ENCODE measurements at places on chromosomes 11 and 22.

DNA sequence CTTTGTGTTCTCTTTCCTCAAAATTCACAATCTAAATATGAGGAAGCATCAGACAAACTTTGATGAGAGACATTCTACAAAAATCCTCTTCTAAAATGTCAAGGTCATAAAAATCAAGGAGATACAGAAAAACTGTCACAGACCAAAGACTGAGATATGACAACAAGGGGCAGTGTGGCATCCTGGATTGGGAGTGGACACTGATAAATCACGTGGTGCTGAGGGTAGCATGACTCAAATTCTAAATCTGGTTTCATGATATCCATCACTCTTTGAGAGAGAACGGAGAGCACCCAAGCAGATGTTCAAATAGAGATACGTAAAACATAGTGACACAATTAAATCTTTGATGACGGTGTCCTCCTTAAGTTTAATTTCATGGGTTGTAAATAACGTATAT lies 13.0 kb upstream of the CARD18 start:
- no peak for DNase-seq

- no peak for DNase-seq
These were observed 1307.8 kb upstream of the RAG2 start for GRCh38 chr11:37905707-37906417.

DNA sequence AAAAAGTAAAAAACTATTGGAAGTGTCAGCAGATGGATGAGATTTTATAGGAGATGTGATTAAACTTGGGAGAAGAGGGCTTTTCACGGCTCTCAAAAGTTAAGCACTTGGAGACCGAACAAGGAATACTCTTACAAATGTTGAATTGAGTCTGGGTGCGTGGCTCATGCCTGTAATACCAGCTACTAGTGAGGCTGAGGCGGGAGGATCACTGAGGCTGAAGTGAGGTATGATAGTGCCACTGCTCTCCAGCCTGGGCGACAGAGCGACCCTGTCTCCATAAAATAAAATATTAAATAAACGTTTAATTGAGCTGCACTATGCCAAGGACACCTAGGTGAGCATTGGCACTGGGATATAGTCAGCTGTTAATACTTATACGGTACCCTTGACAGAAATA lies 1.9 kb downstream of the CEP57 start:
- DNase-seq, result no peak

GRCh38 chr22:38766076-38766777 lies 10.4 kb upstream of the SUN2 start:
- DNase-seq, result no peak

GRCh38 chr11:17354601-17354991 lies 3.0 kb downstream of the NCR3LG1 start:
- DNase-seq, result no peak

DNA sequence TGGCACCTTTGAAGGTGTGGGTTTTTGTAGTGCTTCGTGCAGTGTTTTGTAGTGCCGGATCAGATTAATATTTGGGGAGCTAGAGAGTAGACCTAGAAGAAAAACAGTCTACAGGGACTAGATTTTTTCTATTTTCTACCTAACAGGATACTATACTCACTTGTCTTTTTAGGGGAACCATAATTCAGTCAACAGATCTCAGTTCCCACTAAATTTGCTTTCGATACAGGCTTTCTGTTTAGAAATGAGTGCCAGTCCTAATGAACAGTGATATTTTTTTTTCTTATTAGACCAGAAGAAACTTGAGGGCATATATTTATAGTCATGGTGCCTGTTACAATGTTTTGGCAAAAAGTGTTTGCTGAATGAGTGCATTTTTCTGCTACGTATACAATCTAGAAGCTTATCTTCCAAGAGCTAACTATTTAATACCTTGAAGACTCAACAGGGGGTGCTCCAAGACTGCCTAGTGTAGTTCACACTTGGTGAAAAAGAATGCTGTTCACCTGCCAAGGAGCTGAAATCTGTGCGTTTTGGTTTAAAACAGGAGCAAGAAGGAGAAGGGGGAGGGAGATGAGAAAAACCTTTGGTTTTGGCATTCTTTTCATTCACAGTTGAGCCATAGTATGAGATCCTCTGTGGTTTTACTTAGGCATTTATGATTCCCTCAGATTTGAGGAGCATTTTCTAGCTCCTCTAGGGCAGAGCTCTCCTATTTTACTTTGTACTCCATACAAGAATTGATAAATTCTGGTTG lies 44.9 kb upstream of the VSTM5 start:
- DNase-seq, result no peak
